Smooth muscle cell of the pulmonary artery (primary cell): ENCODE measurements at places on chromosomes 11 and 22. TPM values are rescaled to one million over a fixed set of nuclear protein-coding genes. Genes with fewer than 3 reads are reported as not detected.

The OSBP2 gene
- total RNA-seq, result 2.2 and 2.4 TPM in 2 replicates

The SERHL2 gene
- total RNA-seq, result 2.5 and 3.1 TPM in 2 replicates

The POU2F3 gene
- total RNA-seq, result 0.03 and 0.07 TPM in 2 replicates

The TSPAN18 gene
- 0.10 and 0.33 TPM in 2 replicates for total RNA-seq

The ASPHD2 gene
- total RNA-seq, result 2.1 and 4.4 TPM in 2 replicates

The FXYD2 gene
- total RNA-seq, result not detected in 2 replicates

The KIRREL3 gene
- total RNA-seq, result 4.6 and 5.0 TPM in 2 replicates

The OR51B2 gene
- 0.13 TPM in 2 replicates for total RNA-seq

The C11orf87 gene
- total RNA-seq, result 0.20 and 1.9 TPM in 2 replicates
